ENCODE measurements at places on chromosomes 2 and 18.

DNA sequence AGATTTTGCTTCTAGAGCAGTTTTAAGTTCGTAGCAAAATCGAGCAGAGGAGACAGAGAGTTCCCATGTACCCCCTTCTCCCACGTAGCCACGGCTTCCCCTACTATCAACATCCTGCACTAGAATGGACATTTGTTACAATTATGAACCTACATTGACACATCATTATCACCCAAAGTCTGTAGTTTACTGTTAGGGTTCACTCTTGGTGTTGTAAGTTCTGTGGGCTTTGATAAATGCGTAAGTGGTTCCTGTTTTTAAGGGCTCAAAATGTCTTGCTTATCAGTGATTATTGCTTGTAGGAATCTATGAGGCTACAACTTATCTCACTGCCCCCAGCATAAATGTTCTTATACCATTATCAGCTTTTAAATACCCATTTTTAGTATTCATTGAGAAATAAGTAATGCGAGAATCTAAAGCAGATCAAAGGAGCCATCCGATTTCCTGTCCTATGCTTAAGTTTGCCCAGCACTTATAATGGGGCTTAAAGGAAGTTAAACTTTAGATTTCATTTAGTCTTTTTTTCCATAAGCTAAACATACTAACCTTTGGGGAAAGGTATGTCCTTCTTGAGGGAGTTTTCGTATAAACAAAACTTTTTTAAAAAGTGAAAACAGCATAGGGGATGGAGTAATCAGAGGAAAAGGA, 118.7 kb downstream of the HAUS1 start:
- no peak for DNase-seq

GRCh38 chr2:203734276-203734983, 28.0 kb downstream of the CD28 start:
- DNase-seq = peak; percentile 83

DNA sequence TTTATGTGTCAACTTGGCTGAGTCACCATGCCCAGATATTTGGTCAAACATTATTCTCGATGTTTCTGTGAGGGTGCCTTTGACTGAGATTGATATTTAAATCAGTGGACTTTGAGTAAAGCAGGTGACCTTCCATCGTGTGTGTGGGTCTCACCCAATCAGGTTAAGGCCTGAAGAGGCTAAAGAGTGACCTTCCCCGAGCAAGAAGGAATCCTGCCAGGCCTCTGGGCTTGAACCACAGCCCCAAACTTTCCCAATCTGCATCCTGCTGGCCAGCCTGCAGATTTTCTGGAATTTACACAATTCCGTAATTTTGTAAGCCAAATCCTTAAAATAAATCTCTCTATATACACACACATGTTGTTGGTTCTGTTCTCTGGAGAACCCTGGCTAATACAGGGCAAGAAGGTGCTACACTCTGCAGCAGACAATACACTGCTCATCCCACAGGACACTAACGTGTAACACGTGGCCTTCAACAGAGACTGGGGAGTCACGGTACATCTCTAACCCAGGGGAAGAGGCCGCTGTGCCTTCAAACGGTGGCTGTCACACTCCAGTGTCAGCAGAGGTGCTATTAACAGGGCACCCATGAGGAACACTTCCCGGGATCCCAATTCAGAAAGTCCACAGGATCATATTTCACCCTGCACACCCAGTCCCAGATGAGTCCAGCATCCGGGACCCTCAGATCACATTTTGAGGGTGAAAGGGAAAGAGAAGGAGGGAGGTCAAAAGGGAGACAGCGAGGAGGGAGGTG, 113.1 kb upstream of the ID2 start:
- DNase-seq = peak; percentile 14

- no peak for DNase-seq
These were observed 93.6 kb upstream of the CBLN2 start for GRCh38 chr18:72637721-72638120.

DNA sequence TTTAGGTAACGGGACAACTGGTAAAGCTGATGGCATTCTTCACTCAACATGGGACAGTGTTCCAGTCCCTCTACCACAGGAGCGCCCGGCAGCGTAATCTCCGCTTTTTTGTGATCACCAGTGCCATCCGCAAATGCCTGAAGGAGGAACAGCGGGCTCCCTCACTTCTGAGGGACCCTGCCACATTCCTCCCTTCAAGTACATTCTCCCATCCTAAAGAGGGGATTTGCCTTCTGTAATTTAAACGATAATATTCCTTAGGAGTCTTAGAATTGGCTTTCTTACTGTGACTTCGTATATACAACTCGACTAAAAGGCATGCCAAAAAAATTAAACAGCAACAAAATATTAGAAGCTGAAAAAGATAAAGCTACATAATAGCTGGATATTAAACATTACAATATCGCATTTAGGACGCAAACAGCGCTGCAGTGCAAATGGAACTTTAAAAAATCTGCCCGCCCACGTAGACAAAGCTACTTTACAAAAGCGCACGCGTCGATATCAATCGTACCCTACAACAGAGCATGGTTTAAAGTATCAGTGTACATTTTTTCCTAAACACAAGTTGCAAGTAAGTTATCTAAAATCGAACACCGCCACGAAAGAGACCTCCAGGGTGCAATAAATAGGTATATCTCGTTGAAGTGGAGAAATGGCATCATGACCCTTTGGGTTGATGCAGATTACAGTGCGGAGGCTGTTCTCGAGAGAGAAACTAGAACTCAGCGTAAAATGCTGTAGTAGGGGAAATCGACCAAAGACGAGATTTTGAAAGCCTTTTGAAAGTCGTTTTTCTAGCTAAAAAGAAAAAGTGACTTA, 2.3 kb upstream of the VSNL1 start:
- DNase-seq = no peak

DNA sequence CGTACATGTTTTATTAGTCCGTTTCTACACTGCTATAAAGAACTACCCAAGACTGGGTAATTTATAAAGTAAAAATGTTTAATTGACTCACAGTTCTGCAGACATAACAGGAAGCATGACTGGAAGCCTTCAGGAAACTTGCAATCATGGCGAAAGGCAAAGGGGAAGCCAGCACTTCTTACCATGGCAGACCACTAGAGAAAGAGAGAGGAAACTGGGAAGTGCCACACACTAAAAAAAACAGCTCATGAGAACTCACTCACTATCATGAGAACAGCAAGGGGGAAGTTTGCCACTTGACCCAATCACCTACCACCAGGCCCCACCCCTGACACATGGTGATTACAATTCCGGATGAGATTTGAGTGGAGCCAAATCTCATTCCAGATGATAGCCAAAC, 466.2 kb downstream of the IRS1 start:
- DNase-seq = no peak

DNA sequence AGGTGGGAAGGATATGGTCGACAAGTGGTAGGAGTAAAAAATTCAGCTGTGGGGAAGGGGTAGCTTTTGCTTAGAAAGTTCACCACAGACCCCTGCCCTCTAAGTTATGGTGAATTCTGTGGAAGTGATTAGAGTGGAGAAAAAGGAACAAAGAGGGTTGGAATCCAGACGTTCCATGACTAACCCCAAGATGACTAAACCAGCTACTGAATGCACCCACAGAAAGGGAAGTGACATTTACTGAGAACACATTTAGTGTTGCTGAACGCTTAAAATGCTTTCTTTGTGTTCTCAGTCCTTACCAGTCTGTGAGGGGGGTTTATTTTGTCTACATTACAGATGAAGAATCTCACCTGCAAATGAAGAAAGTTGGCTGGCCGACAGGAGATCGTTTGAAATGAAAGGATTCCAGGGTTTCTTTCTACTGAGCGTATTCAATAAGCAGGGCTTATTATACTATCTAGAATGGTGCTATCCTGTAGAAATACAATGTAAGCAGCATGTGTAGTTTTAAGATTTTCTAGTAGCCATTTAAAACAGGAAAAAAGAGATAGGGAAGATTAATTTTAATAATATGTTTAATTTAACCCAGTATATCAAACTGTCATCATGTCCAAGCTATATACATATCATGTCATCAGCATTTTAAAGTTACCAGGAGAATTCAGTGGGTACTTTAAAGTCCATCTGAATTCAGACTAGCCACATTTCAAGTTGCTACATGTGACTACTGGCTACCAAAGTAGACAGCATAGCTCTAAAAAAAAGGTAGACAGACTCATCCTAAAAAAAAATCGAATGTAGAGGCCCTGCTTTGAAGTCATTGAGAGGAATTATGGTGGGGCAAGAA, 60.1 kb downstream of the LIMS1 start:
- no peak for DNase-seq

DNA sequence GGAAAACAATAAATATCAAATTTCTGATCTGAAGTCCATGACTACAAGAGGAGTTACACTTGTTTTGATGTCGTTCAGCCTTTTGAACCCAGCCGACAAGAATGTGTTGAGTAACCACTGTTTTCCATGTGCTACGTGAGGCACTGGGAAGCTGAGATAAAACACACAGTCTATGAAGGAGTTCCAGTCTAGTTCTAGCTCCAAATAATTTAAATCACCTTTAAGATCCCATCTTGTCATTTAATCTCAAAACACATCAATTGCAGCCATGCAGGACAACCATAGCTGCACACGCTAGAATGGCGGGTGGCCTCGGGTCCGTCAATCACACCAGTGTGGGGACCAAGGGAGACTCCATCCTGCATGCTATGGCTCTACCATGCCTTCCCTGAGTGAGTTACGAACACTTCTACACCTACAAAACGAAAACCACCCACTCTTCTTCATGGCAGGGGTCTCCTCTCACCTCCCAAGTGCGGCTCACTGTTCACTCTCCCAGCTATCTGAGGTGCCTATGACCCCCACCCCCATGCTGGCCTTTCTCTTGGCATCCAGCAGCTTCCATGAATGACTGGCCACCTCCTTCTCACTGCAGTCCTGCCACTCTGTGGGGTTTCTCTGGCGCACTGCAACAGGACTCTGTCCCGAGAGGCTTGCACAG, 3.8 kb downstream of the FHL2 start:
- DNase-seq = no peak

GRCh38 chr2:167048829-167049228, 160.5 kb downstream of the XIRP2 start:
- DNase-seq = no peak

GRCh38 chr2:161173541-161174194, 13.4 kb downstream of the TANK start:
- DNase-seq = no peak

DNA sequence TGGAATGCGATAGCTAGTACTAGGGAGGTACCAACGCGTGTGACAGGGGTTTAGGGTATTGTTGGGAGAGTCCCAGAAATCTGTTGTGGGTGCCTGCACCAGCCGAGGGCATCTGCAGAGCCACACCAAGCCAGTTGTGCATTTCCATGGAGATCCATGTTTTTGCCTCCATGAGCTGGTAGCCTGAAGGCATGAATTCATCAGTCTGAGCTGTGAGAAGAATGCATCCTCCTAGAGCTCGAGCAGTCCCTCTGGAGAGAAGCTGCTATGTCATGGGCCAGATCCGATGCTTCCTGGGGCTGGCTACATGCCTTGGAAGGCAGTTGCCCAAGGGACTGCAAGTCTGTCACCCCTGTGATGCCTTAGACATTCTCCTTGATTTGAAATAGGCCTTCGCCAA, 57.9 kb downstream of the LIPG start:
- DNase-seq = no peak

DNA sequence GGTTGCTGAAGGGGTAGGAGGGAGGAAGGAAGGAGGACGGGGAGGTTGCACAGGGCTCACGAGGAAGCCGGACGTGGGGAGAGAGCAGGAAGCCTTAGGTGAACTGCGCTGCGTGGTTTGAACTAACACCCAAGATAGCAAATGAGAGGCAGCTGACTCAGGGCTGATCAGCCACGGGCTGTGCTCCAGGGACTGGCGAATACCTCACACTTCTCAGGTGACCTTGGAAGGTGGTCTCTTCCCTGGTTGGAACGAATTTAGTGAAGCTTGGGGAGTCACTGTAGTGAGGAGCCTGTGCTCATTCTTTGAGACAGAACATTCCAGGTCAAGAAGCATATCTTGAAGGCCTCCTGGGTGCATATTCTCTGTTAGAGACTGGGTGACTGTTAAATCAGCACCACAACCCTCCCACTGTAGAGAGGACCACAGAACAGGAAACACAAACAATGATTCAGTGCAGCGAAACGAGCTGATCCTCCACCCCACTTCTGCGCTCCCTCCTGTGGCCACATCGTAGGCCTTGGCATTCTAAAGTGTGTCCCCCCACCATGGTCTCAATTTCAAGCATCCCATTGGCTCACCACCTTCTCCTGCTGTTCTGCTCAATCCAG, 33.8 kb downstream of the TOGARAM2 start:
- no peak for DNase-seq

GRCh38 chr18:76102626-76103025, 392.4 kb downstream of the ZNF516 start:
- DNase-seq = no peak

DNA sequence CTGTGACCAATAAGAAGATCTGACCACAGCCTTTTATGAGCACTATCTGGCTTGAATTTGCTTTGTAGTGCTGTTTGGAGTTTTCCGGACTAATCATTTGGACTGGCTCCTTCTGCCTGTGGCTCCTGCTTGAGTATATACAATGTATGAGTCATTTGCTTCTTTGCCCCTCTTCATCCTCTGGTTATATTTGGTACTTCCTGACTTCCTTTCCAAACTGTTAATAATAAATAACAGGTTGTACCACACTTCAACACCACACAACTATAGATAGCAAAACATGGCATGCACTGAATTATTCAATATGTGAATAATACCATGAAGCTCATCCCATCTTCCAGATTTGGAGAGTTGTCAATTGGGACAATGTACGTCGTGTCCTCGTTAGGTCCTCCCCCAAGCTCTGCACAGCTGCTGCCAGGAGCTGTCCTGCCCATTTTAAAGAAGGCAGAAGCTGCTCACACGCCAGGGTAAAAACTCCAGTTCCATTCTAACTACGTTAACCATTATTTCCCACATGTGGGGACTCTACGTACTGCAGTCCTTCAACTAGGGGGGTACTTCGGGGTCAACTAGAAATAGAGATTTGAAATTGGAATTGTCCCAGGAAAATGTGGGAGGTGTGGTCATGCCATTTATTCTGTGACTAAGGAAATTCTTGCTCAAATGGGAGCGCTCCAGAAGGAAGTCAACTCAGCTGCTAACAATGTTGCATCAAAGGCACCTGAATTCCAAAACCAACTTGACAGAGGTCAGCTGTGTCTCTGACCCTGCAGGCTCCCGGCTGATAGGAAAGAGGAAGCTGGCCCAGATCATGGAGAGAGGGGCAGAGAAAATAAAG, 38.1 kb downstream of the ST8SIA5 start:
- no peak for DNase-seq

GRCh38 chr2:128196026-128196425, 105.0 kb downstream of the UGGT1 start:
- DNase-seq = no peak

Data from chondrocyte (in vitro differentiated cells).